Body of pancreas (tissue), 4 donors: ENCODE measurements at places on chromosomes 3 and 15.
A peak's percentile ranks its signal among the peaks of the same experiment; 100 is the strongest.

DNA sequence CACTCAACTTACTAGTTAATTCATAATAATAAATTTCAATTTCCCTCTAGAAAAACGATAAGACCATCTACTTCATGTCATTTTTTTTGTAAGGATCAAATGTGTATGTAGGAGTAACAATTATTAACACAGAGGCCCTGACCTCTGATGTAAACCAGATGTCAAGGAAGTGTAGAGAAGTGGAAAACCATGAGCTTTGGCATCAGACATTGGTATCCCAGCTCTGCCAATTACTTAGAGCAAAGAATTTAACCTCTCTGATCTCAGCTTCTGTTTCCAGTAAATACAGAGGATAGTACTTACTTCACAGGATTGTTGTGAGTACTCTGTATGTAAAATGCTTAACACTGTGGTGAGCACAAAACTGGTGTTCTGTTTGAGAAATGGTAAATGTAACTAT, 17.5 kb downstream of the AQR start:
- H3K36me3 ChIP-seq: peaks cover 3% of the 10 kb centered on the region
- DNase-seq: no peak
- peaks cover 24% of the 10 kb centered on the region for H3K4me1 ChIP-seq

DNA sequence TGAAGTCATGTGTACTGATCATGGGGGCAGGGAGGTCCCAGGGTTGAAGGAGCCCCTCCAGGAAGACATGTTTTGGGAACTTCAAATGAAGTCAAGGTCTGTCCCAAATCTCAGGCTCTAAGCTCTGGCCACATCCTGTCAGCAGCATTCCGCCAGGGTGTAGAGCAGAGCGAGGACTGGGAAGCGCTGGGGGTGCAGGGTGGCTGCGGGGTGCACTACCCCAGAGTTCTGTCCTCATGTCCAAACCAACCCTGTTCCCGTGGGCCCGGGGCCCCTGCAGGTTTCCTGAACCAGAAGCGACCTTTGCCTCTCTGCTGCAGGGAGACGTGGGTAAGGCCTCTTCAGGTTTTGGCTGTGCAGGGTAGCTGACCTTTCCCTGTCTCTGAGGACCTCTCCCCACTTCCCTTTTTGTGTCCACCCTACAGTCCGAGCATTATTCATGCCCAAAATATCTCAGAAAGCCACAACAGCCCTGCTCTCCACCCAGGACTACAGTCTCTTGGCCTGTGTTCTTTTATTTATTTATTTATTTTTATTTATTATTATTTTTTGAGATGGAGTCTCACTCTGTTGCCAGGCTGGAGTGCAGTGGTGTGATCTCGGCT, 26.6 kb upstream of the FLNB start:
- H3K4me3 ChIP-seq: no peak overlapping the region
- DNase-seq: no peak
- no peaks in the 10 kb centered on the region for H3K27me3 ChIP-seq
- H3K36me3 ChIP-seq: no peaks in the 10 kb centered on the region
- H3K27ac ChIP-seq: no peak overlapping the region
- H3K4me1 ChIP-seq: no peaks in the 10 kb centered on the region

GRCh38 chr15:91944331-91944730, 90.8 kb downstream of the SLCO3A1 start:
- DNase-seq: peak; percentile 40
- H3K4me3 ChIP-seq: no peak overlapping the region
- H3K4me1 ChIP-seq: peaks cover 82% of the 10 kb centered on the region
- H3K27ac ChIP-seq: peak overlapping the region; percentile 80
- H3K27me3 ChIP-seq: no peaks in the 10 kb centered on the region

DNA sequence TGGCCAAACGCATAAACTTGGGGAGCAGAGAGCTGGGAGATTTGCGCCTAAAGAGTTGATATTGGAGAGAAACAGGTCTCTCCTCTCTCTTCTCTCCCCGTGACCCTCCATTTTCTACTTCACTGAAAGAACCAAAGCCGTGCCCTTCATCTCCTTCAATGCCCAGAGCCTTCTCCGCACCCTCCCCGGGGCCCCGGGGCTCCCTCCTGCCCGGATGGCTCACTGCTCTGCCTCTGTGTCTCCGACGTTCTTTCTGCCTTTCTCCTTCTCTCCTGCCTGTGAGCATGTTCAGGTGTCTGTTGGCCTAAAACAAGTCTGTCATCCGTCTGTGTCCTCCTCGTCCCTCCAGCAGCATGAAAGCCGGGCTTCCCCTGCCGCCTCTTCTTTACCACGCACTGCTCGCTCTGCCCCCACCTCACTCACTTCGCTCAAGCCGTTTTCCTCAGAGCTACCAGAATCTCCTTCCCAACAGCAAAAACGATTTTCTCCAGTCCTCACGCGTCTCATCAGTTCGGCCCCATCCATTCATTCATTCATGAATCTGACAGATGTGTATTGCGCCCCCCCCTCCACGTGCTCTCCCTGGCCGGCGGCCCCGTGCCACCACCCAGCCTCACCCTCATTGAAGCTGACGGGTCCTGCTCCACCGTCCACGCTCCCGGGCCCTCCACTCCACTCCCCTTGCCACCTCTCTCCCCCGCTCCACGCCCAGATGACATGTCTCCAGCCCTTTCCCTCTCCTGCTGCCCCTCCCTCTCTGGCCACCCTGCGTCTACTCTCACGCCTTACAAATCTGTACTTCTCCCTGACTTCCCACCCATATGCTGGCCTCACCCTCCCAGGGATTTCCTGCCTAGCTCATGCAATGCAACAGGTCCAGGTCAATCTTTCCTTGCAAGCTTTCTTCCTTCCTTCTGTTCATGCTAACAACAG, 10.2 kb downstream of the MUC4 start:
- no peak for DNase-seq
- no peaks in the 10 kb centered on the region for H3K27me3 ChIP-seq
- H3K4me1 ChIP-seq: peaks cover 12% of the 10 kb centered on the region
- no peak overlapping the region for H3K27ac ChIP-seq

DNA sequence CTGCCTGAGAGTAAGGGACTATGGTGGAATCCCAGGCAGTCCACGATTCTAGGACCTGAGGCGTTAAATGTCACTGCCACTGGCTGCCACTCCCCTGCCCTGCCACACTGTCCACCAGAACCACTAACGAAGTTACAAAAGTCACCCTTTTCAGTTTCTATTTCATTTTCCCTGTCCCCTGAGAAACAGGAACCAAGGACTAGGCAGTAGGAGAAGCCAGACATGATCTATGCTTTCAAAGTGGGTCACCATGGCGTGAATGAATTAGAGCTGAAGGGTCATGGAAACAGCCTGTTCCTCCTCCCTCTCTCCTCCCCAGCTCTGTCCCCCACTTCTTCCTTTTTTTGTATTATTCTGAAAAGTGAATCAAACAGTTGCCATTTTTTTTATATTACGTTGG, 9.1 kb upstream of the ADPRH start:
- no peaks in the 10 kb centered on the region for H3K4me1 ChIP-seq
- H3K4me3 ChIP-seq: no peak overlapping the region
- no peak overlapping the region for H3K27ac ChIP-seq
- no peaks in the 10 kb centered on the region for H3K36me3 ChIP-seq
- peak; percentile 46 for DNase-seq

- peaks cover 8% of the 10 kb centered on the region for H3K4me1 ChIP-seq
- no peak overlapping the region for H3K4me3 ChIP-seq
- no peak for DNase-seq
- H3K27me3 ChIP-seq: no peaks in the 10 kb centered on the region
- H3K27ac ChIP-seq: no peak overlapping the region
Measured at GRCh38 chr15:60999771-61000170, 229.3 kb downstream of the RORA start.

- peaks cover 3% of the 10 kb centered on the region for H3K36me3 ChIP-seq
- no peaks in the 10 kb centered on the region for H3K4me1 ChIP-seq
- no peaks in the 10 kb centered on the region for H3K27me3 ChIP-seq
- DNase-seq: no peak
- H3K4me3 ChIP-seq: no peak overlapping the region
- H3K27ac ChIP-seq: no peak overlapping the region
Measured at GRCh38 chr15:73709686-73710085, 25.5 kb downstream of the CD276 start.

DNA sequence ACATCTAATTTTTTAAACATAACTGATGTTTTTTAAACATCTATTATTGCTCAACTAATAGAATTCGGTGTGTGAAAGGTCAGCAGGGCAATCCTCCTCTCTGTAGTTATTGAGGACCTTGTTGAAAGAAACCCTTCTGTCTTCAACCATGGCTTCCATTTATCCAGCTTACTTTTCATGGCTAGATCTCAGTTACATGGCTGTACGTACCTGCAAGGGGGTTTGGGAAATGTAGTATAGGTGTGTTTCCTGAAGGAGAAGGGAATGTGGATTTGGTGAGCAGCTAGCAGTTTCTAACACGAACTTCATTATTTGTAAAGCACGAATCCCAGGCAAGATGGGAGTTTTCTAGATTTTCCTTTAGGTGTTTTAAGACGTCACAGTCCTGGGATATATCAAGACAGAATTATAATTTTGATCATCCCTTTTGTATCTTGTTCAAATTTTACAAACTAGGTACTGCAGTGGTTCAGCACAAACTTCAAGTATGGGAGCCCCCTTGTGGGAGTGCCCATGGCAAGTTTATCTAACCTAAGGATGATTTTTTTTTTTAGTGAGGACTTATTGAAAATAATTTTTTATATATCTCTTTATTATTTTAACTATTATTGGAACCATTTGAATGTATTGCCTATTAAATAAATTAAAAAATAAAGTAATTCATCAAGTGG, 41.6 kb downstream of the FBXL2 start:
- no peak overlapping the region for H3K27ac ChIP-seq
- no peaks in the 10 kb centered on the region for H3K4me1 ChIP-seq
- DNase-seq: no peak
- no peaks in the 10 kb centered on the region for H3K36me3 ChIP-seq

DNA sequence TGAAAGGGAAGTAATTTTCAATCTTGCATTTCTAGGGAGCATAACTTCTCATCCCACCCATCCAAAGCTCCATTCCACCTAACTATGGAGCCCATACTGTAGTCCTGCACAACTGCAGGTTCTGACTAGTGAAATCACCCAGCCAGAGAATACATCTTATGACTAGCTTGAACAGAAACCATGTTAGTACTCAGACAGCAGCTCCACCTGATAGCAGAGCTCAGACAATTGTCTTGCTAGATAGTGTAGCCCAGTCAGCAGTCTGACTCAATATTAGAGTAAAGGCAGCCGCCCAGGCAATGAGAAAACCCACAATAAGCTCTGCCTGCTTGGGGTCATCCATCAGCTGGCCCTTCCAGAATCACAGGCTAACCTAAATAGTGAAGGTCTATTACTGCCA, 544.7 kb upstream of the GBE1 start:
- no peak for DNase-seq
- H3K36me3 ChIP-seq: no peaks in the 10 kb centered on the region
- H3K4me1 ChIP-seq: no peaks in the 10 kb centered on the region
- no peak overlapping the region for H3K27ac ChIP-seq

DNA sequence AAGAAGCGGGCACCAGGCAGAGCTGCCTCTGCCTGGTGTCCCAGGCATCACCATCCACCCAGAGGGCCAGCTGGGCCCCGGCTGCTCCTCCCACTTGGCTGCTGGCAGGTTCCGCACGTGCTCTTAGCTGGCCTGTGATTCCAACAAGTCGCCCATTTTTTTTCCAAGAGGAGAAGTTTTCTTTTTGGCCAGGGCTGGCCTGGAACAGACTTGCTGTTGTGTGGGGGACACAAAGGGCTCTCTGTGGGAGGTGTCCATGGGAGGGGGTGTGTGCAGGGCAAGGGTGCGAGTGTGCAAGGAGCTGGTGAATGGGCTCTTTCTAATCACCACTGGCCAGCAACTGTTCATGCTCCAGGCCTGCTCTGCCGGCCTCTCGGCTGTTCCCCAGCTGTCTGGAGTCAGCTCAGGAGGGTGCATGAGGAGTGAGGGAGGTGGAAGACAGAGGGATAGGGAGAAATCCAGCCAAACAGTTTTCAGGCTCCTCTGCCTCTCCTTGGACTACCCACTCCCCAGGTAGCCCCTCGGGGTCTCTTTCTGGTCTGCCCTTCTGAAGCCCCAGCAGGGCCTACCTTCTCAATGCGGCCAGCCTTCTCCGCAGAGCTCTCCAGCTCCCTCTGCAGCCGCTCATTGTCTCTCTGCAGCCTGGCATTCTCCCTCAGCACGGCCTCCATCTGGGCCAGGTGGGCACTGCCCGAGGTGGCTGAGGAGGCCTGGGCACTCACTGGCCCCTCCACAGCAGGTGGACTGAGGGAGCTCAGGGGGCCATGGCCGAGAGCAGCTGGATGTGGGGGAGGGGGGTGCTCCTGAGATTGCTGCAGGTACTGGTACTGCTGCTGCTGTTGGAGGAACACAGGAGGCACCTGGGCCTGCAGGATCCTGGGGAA, 7.1 kb downstream of the AMOTL2 start:
- no peaks in the 10 kb centered on the region for H3K27me3 ChIP-seq
- peak overlapping the region; percentile 98 for H3K27ac ChIP-seq
- no peak for DNase-seq
- H3K36me3 ChIP-seq: peaks cover 12% of the 10 kb centered on the region

GRCh38 chr3:34279901-34280300, 481.5 kb downstream of the PDCD6IP start:
- no peak overlapping the region for H3K27ac ChIP-seq
- DNase-seq: no peak
- H3K4me3 ChIP-seq: no peak overlapping the region
- H3K36me3 ChIP-seq: no peaks in the 10 kb centered on the region
- H3K27me3 ChIP-seq: no peaks in the 10 kb centered on the region
- no peaks in the 10 kb centered on the region for H3K4me1 ChIP-seq

GRCh38 chr3:116474801-116475200, 29.5 kb upstream of the LSAMP start:
- H3K27me3 ChIP-seq: no peaks in the 10 kb centered on the region
- H3K36me3 ChIP-seq: no peaks in the 10 kb centered on the region
- no peaks in the 10 kb centered on the region for H3K4me1 ChIP-seq

DNA sequence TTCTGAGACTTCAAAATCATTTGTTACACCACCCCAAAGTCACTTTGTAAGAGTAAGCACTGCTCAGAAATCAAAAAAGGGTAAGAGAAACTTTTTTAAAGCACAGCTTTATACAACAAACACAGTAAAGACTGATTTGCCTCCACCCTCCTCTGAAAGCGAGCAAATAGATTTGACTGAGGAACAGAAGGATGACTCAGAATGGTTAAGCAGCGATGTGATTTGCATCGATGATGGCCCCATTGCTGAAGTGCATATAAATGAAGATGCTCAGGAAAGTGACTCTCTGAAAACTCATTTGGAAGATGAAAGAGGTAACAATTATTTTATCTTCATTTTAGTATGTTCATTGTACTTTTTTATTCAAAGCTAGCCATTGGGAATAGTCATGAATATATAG, 32.6 kb downstream of the BLM start:
- H3K27ac ChIP-seq: no peak overlapping the region
- H3K4me3 ChIP-seq: no peak overlapping the region
- peaks cover 7% of the 10 kb centered on the region for H3K4me1 ChIP-seq
- no peaks in the 10 kb centered on the region for H3K36me3 ChIP-seq

- peak within 1 kb of the TSS; percentile 81 for H3K27ac ChIP-seq
- H3K27me3 ChIP-seq: no peaks in the 10 kb centered on the region
- H3K36me3 ChIP-seq: no peaks in the 10 kb centered on the region
- H3K4me1 ChIP-seq: peaks cover 43% of the 10 kb centered on the region
Measured at GRCh38 chr15:73683777-73684580, at the start of gene CD276. Gene CD276 (plus strand): TSS chr15:73684383. CDS start chr15:73699640, 15,257 bp downstream.

DNA sequence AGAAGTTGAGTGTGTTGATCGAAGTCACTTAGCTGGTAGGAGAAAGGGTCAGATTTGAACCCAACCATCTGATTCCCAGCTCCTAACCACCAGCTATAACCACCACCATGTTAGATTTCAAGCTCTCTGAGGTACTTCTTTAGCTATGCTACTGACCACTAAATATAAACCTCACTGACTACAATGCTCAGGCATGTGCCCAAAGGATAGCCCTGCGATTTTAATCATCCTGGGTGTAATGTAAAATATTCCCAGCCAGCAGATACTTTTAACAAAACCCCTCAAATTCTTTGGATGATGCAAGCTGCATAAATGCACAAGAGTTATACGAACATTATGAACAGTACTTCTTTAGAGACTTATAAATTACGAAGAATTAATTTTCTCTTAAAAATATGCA, 115.2 kb upstream of the TSC22D2 start:
- H3K27ac ChIP-seq: no peak overlapping the region
- H3K27me3 ChIP-seq: no peaks in the 10 kb centered on the region
- H3K36me3 ChIP-seq: no peaks in the 10 kb centered on the region
- H3K4me3 ChIP-seq: no peak overlapping the region
- no peaks in the 10 kb centered on the region for H3K4me1 ChIP-seq
